Liver (tissue), 10 donors: ENCODE measurements at places on chromosomes 13 and 19. TPM values are rescaled to one million over a fixed set of nuclear protein-coding genes. Genes with fewer than 3 reads are reported as not detected.

GRCh38 chr19:35144600-35145436, 1.8 kb downstream of the FXYD7 start:
- DNase-seq = no peak

DNA sequence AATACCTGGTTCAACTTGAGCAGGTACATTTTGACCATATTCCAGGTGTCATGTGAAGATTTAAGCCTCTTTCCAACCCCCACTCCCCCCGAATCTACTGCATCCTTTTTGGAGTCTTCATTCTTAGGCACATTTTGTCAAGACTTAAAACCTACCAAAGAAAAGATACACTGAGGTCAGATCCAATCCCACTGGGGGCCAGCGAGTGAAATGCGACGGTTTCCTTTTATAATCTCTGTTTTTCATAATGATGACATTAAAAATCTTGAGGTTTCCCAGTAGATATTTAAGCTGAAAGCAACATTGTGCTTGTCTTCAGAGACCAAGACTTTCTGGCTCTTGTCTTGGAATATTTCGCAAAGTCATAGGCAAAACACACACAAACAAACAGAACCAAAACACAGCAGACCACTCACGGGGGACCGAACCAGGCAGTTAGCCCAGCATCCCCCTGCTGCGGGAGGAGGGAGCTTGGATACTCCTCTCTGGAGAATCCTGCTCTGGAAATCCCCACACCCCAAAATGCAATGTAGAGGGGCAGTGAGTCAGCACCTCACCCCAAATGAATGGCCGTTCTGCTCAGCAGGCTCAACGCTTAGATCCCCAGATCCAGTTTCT, 506 bp upstream of the GAS6 start:
- no peak for DNase-seq

GRCh38 chr13:114104655-114105520, 27.5 kb downstream of the RASA3 start:
- no peak for DNase-seq

- DNase-seq = no peak
Measured at GRCh38 chr13:62320129-62321108, 904.8 kb upstream of the PCDH20 start.

DNA sequence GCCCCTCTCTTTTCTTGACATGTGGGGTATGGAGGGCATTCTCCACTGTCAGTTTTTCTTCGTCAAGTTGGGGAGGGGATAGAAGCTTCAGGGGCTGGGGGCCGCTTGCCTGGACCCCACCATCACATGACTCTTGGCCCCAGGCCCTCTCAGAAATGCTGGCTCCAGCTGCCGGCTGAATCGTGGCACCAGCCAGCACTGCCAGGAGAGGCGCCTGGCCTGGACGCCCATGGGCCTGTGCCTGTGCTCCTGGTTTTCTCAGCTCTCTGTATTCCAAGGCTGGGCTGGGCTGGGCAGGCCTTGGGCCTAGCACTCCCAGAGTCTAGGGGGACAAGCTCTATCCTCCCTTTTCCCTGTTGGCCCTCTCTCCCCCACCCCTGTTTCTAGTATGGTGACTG, 38.6 kb downstream of the LYL1 start:
- DNase-seq = no peak

- DNase-seq = no peak
Measured at GRCh38 chr19:3150739-3151329, 15.0 kb downstream of the GNA15 start.

DNA sequence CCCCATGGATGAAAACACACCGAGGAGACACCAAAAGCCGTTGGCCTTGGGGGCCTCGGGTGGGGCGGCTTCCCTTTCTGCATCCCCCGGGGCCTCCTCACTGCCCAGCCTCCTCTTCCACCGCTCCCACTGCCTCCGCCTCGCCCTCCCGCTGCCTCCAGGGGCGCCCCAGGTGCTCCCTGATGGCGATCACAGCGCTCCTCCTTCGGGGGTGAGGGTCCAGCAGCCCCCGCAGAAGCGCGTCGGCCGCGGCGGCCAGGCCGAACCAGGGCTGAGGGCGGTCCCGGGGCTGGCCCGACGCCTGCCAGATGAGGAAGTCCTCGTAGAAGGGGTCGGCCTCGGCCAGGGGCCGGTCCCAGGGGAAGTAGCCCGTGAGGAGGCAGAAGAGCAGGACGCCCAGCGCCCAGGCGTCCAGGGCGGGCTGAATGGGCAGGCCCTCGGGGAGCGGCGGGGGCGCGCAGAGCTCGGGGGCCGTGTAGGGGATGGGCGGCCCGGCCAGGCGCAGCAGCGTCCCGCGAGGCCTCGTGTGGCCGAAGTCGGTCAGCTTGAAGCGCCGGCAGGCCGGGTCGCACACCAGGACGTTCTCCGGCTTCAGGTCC, 7.2 kb downstream of the SBK2 start:
- no peak for DNase-seq

GRCh38 chr13:46526740-46527139, 26.2 kb upstream of the LRCH1 start:
- DNase-seq = no peak

DNA sequence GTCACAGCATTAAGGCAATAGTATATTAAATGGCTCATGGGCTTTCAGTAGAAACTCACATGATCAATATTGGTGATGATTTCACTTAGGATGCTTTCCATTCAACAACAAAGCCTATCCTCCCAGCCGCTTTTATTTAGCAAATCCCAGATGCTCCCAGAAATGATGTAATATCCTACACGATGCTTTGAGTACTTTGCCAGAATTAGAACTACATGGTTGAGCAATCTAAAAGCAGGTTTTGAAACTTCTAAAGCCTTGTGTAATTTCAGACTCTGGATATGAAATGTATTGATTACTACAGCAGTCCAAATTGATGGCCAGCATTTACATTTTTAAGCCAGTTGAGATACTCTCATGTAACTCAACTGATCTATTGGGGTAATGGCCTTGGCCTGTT, 13.6 kb downstream of the DLEU7 start:
- no peak for DNase-seq

DNA sequence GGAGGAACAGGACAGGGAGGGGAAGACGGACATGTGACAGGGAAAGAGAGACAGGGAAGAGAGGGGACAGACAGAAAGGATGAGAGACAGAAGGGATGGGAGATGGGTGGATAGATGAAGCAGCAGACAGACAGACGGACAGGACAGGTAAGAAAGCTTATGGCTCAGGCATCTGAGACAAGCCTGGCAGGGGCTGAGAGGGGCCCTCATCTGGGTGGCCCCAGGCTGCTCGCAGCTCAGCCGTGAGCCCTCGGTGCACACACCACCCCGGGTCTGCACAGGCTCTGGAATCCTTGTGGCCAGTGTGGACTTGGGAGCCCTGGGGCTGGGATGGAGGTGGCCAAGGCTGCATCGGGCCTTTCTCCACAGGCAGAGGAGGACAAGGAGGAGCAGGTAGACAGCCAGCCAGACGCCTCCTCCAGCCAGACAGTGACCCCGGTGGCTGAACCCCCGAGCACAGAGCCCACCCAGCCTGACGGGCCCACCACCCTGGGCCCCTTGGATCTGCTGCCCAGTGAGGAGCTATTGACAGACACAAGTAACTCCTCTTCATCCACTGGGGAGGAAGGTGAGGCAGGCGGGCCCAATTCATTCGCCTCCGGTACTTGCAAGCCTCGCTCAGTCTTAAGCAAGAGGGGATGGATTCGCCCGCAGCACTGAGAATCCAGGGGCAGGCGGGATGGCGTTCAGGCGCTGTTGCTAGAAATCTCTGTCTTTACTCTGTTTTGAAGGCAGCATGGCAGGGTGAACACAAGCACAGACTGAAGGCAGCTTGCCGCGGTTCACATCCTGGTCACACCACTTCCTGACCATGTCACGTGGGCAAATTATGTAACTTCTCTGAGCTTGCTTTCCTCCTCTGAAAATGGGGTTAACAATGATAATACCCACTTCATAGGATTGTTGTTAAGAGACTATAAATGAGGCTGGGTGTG, 14.0 kb downstream of the GRAMD1A start:
- DNase-seq = no peak

DNA sequence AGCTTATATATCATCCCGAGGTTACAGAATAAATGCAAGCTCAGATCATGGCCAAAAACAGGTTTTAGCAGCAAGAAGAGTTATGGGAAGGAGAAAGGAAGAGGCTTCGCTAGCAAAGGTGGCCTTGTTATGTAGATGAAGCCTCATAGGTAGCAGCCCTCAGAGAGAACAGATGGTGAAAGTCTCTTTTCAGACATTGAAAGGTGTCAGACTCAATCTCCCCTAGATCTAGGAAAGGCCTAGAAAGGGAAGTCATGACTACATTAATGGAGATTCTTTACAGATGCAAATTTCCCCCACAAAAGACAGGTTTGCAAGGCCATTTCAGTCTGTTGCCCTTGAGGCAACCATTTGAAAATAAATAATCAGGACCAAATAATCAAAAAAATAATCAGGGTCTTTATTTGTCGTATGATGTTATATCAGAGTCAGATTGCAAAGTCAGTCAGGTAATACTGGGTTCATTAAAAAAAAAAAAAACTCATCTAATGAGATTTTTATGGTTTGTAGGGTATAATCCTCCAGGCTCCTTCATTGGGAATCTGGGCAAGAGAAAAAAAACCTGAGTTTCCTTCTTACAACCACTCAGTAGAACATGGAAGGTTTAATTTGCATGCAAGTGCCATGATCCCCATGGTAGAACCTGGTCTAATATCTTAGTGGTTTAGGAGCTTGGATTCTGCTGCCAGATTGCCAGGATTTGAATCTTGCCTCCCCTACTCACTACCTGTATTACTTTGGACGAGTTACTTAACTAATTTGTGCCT, 50.8 kb upstream of the HTR2A start:
- DNase-seq = no peak

DNA sequence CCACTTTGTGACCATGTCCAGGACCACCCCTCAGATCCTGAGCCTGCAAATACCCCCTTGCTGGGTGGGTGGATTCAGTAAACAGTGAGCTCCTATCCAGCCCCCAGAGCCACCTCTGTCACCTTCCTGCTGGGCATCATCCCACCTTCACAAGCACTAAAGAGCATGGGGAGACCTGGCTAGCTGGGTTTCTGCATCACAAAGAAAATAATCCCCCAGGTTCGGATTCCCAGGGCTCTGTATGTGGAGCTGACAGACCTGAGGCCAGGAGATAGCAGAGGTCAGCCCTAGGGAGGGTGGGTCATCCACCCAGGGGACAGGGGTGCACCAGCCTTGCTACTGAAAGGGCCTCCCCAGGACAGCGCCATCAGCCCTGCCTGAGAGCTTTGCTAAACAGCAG, 7.7 kb upstream of the CEACAM7 start:
- no peak for DNase-seq

DNA sequence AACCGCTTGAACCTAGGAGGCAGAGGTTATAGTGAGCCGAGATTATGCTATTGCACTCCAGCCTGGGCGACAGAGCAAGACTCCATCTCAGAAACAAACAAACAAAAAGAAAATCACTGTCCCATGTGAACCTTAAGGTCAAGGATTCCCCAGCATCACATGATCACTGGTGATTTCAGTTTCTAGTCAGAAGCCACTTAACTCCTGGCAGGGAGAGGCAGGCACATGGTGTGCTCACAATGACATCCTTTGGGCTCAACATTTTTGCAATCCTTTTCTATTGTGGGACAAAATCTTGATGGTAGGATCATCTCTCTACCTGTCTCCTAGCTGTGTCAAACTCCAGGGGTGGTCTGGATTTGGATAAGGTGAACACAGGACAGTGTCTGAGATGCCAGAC, 12.1 kb downstream of the AKAP8 start:
- DNase-seq = no peak

DNA sequence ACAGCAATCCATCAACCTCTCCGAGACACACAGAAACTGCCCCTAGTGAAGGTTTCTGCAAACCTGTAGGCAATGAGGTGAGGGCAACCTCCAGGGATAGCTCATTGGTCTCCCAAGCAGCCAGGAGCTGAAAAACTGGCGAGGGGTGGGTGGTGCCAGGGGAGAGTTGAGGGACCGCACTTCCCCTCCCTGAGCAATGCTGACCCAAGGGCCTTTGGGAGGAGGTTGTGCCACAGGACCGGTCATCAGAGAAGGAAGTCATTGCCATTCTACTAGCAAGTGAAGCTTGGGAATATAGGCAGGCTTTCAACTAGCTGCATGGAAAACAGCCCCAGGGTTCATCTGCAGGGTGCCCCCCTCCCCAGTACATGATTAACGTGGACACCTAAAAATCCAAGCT, 23.1 kb upstream of the MED4 start:
- no peak for DNase-seq

DNA sequence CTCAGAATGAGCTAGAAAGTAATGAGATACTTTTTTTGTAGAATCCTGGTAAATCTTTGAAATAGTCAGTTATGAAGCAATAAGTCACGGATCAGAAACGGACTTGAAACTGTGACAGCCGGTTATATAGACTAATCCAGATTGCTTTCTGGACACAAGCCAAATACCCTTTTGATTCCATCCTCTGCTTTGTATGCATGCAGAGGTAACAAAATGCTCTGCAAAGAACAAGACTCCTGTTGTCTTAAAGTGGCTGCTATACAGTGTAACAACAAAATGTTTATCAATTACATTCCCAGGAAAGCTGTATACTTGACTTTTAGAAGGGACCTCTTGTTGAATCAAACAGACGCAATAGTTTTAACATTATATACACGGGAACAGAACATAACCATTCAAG, 66.5 kb upstream of the STARD13 start:
- DNase-seq = no peak

DNA sequence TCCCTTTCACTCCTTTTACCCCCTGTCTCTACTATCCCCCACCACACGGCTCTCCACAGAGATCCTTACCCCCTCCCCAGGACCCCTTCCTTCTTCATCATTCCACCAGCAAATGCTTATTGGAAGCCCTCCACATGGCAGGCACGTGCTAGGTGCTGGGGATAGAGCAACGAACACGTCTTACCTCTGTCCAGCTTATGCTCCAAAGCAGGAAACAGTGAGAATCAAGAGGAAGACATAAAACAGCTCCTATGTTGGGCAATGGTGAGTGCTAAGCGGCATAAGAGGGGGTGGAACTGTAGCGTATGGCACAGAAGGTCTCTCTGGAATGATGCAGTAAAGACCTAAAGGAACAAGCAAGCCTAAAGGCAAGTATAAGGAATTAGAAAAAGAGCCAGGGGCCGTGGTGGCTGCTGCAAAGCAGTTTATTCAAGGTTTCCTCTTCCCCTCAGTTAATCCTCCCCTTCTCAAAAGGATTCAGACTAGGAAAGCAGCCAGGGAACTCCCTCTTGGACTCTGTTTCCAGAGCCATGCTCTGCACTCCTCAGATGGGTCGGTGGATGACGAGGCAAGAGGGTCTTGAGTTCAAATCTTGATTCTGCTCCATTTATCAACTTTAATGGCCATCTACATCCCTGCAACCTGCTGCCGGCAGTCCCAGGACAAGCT, 289.4 kb downstream of the FOXO1 start:
- DNase-seq = no peak

- DNase-seq = peak; percentile 68
Measured at GRCh38 chr19:49151267-49152118, 3.7 kb downstream of the HRC start.

Gene KASH5
- not detected for polyA plus RNA-seq

Gene WDR88
- polyA plus RNA-seq = not detected

Gene NAPSA
- polyA plus RNA-seq = 0.50 TPM
